ENCODE measurements at places on chromosomes 3 and 15.

DNA sequence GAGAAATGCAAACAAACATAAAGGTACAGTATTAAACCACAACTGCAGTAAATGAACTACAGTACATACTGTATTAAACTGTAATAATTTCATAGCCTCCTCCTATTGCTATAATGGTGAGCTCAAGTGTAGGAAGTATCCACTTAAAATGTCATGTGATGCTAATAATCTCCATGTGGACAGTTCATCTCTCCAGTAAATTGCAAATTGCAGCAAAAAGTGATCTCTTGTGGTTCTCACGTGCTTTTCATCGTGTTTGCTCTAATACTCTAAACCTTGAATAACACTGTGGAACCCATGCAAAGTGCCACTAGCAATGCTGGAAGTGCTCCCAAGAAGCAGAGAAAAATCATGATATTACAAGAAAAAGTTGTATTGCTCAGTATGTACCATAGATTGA is 9.2 kb upstream of the FNDC3B start:
- no peak for DNase-seq

DNA sequence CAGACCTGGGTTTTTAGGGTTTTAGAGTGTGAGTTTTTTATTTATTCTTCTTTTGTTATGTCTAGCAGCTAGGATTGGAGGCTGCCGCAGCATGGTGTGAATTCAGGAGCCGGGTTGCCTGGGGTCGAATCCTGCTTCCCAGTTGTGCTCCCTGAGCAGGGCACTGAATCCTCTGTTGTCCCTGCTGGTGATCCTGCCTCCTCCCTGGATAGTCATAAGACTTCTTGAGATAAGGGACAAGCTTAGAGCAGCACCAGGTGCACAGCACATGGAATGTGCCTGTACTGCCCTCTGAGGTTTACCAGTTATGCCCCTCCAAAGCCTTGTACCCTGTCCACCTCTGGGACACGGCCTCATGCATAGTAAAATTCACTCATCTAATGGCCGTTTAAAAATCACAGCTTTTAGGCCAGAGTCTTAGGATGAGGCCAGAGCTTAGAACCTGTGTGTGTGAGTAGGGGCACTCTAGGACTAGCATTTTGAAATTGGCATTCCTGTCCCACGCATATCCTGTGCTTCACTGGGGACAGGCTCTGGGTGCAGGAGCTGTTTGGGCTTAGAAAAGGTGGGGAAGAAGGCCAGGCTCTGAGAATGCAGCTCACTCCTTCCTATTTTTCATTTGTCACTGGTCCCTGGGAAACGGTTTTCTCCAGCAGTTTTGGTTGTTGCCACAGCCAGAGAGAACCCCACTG is 47.7 kb downstream of the CHCHD6 start:
- no peak for DNase-seq

- DNase-seq, result no peak
Observed at GRCh38 chr3:126541628-126542339, 16.9 kb downstream of the C3orf22 start.

- DNase-seq, result no peak
Observed at GRCh38 chr3:42476225-42477125, 26.0 kb upstream of the VIPR1 start.

DNA sequence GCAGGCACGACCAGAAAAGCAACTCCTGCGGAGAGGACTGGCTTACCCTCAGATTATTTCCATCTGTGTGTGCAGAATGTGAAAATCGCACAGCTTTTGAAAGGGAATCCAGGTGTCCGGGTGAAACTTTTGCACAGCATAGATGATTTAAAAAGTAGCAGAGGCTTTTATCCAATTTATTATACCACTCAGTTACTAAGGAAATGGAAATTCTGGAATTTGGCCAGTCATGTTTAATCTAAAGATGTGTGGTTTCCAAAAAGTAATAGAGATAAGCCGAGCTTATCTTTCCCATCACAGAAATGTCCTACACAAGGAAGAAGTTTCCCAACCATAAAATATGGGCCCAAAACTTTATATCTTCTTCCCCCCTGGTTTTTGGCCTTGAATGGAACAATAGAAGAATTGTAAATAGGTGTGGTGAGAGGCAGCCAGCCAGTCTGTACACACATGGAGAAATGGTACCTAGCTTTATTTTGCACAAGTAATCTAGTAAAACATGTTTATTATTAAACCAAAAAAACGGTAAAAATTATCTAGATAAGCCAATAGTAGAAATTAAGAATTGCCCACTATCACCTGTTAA is 19.3 kb upstream of the SLC24A5 start:
- DNase-seq, result no peak

DNA sequence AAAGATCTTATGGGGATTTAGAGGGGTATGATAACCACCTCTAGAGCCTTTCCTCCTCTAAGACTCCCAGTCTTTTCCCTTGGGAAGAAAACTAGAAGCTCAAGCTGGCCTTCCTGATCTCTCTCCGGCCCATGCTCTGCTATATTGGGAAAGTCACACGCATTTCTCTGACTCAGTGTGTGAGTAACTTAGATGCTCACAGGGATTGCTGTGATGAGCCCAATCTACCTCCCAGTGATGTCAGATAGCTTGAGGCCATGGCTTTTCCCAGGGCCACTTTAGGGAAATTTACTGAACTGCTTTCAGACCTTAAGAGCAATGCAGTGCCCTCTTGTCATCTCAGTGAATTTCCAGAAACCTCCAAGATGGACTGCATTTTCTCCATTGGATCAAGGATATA is 8.6 kb upstream of the ST8SIA2 start:
- DNase-seq, result no peak

- no peak for DNase-seq
Observed at GRCh38 chr3:129313665-129314385, 35.2 kb downstream of the HMCES start.

GRCh38 chr3:120983841-120984240 is 75.8 kb downstream of the STXBP5L start:
- no peak for DNase-seq

DNA sequence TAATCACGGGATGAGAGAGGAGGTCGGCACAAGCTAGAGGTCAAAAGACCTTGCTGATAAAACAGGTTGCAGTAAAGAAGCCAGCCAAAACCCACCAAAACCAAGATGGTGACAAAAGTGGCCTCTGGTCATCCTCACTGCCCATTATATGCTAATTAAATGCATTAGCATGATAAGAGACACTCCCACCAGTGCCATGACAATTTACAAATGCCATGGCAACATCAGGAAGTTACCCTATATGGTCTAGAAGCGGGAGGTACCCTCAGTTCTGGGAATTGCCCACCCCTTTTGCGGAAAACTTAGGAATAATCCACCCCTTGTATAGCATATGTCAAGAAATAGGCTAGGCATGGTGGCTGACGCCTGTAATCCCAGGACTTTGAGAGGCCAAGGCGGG is 4.3 kb upstream of the ULK4 start:
- DNase-seq, result no peak

GRCh38 chr3:177378168-177378567 is 180.9 kb upstream of the TBL1XR1 start:
- no peak for DNase-seq

DNA sequence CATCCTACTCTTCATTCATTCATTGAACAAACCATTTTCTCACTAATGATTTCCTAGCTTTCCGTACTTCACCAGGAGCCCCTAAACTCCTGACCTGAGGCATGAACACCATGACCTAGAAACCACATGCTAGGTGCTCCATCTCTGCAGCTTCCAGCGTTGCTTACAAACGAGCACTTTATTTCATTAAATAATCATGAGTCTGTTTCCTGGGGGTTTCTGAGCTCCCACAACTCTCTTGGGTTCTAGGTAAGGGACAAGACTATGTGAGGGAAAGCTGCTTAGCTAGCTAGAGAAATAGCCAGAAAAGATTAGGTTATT is 1.3 kb downstream of the MAP2K1 start:
- no peak for DNase-seq

GRCh38 chr3:44076221-44076829 is 165.4 kb upstream of the TOPAZ1 start:
- no peak for DNase-seq

DNA sequence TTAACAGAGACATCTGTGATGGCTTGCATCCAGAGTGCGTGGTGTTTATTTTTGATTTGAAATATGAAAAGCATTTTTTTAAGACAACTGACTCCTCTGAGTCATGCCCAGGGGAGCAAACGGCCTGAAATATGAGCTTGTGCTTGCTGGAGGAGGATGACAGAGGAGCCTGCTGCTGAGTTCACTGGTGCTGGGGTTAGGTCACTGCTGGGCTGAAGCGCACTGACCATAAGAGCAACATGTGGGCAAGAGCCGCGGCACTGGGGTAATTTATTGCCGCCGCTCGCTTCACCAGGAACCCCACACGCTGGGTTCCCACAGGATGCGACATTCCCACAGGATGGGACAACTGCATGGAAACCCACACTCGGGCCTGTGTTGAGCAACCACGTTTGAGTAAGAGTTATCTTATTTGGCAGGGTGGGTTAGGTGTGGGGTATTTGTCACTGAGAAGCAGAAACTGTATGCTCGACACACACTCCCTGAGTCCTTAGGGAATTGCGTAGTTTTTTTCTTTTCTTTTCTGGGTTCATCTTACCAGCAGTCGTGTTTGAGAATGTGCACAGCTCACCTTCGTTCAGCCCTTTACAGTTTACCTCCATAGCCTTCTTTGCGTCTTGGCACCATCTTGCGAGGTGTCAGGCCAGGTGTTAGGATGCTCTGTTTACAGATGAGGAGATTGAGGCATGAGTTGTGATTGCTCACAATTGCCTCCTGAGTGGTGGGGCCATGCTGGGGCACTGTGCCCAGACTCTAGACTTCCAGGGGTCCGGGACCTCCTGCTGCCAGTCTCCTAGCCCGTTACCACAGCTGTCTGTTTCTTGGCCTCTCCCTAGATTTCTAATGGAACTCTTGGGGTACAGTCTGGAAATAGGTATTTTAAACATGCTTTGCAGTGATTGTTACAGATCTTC is 60.4 kb downstream of the SMAD3 start:
- DNase-seq, result no peak

- no peak for DNase-seq
Observed at GRCh38 chr15:34280193-34280592, 55.4 kb downstream of the EMC4 start.

GRCh38 chr3:47836986-47837385 is 34.0 kb downstream of the DHX30 start:
- DNase-seq, result no peak

- DNase-seq, result no peak
Observed at GRCh38 chr3:14397046-14397445, 5.4 kb upstream of the SLC6A6 start.

GRCh38 chr15:91867581-91868026 is 14.1 kb downstream of the SLCO3A1 start:
- DNase-seq, result no peak

- DNase-seq, result no peak
Observed at GRCh38 chr15:23384371-23384770, 29.8 kb downstream of the GOLGA8S start.

DNA sequence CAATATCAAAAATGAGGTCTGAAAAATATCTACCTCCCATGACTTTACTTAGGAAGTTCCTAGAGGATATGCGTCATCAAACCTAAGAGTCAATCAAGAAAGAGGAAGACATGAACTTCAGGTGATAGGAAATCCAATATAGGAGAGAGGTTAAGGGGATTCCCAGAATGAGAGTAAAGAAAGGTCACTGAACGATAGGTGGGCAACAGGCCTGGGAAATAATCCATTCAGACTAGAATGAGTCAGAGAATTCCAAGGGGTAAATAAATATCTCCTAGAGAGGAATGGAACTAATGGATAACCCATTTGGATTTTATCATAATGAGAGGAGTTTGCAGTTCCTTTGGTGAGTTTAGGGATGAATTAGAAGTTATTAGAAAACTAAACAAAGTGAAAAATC is 131.1 kb upstream of the NUDT16 start:
- DNase-seq, result no peak

DNA sequence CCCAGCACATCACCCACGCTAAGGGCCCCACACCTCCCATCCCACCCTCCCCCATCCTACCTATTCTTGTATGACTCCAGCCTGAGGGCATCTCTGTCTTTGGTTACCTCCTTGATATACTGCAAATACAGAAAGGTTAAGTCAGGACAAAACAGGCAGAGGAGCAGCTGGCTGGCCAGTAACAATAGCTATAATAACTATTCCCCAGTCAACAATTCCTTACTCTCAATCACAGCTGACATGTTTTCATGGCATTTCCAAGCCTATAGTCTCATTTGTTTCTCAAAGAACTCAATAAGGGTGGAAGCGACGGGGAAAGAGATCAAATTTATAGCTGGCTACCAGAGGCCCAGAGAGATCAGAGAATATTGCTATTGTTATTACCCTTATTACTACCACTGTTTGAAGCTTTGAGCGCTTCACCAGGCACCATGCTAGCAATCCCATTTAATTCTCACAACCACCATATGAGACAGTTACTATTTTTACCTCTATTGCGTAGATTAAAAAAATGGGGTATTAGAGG is 93.0 kb upstream of the C2CD4B start:
- no peak for DNase-seq

GRCh38 chr3:120661945-120662344 is 20.1 kb downstream of the HGD start:
- no peak for DNase-seq

DNA sequence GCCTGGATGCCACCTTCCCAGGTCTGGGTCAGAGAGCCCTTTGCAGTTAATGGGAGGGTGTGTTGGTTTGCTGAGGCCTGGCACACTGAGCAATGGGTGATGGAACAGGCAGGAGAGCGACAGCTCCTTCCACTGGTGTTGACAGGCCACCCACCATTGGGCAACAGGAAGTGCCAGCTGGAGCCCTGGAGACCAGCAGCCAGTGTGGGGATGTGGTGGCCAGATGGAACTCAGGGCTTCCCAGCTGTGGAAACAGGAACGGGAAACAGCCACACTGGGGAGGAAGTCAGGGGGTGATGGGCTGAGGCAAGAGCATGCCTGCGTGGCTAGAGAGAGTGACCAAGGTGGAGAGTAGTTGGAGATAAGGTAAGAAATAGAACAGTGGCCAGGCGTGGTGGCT is 9.3 kb downstream of the PSTPIP1 start:
- no peak for DNase-seq

GRCh38 chr3:137766876-137767537 is 2.9 kb downstream of the SOX14 start:
- DNase-seq, result no peak

DNA sequence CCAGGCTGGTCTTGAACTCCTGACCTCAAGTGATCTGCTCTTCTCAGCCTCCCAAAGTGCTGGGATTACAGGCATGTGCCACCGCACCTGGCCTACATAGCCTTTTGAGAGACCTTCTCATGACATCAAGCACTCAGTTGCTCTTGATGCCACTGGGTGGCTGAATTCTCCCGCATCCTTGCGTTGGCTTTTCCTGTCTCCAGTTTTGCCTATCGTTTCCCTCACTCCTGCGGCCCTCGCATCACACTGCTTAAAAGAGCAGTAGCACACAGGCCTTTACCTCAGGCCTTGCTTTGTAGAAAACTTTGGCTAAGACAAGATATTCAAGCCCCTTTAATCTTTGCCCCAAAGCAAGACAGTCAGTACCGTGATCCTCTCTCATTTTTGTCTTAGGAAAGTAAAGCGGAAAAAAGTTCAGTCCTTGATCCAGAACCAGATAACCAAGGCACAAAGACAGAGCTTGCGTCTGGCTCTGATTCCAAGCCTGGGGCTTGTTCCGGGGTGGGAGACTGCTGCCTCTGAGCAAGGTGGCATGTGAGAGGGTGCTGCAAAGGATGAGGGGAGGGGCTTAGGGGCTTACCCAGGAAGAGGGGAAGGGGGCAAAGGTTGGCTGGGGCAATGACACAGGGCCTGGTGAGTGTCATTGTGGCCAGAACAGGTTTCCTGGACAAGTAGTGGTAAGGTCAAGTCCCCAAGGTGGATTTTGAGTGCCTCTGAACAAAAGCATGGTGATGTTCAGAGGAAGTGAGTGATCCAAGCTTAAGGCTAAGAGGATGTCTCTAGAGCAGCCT is 175.0 kb upstream of the TLE3 start:
- no peak for DNase-seq
